ENCODE measurements at places on chromosomes 1 and 21.

- no peak for DNase-seq
Observed at GRCh38 chr1:234218078-234218477, 155.2 kb upstream of the COA6 start.

GRCh38 chr1:34885405-34886247, 26.1 kb upstream of the SMIM12 start:
- no peak for DNase-seq

DNA sequence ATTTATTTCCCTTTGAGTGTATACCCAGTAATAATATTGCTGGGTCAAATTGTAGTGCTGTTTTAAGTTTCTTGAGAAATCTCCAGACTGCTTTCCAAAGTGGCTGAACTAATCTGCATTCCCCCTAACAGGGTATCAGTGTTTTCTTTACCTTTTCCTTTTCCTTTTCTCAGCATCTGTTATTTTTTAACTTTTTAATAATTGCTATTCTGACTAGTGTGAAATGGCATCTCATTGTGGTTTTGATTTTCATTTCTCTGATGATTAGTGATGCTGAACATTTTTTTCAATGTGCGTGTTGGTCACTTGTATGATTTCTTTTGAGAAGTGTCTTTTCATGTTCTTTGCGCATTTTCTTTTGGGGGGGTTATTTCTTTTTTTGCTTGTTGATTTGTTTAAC, 374.9 kb upstream of the BRINP3 start:
- no peak for DNase-seq

DNA sequence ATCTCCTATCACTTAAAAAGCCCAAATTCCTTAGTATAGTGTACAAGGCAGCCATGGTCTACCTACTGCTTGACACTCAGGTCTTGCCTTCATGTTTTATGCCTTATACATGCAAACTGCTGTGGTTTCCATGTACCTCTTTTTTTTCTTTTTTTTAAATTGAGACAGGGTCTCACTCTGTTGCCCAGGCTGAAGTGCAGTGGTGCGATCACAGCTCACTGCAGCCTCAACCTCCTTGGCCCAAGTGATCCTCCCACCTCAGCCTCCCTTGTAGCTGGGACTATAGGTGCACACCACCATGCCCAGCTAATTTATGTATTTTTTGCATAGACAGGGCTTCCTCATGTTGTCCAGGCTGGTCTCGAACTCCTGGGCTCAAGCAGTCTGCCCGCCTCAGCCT, 8.0 kb downstream of the CD55 start:
- DNase-seq: no peak

- no peak for DNase-seq
Observed at GRCh38 chr1:225658041-225658440, 5.1 kb upstream of the ENAH start.

- DNase-seq: no peak
Observed at GRCh38 chr21:41973427-41973831, 19.6 kb upstream of the C2CD2 start.

DNA sequence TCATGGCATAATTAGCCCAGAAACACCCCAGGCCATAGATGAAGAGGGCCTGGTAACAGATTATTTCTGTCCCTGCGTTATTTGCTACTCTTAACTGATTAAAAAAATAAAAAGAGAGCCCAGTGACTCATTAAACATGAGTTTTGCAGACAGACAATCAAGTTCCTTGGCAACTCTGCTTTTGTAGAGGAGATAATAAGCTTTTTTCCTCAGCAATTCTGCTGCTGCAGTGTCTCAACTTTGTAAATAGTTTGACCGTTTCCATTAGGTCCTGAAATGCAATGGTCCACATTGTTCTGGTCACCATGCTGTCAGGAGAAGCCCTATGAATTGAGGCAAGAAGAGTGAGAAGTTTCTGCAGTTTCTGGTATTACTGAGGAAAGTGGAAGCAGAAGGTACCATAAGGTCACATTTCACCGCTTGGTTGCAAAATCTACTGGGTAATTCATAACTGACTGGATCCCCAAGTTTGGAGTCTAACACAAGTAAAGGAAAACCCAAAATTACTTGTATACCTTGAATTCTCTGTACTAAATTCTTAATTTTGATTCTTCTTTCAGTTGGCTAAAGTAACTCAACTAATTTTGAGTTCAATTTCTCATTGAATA, 139.5 kb downstream of the ZZZ3 start:
- DNase-seq: no peak

DNA sequence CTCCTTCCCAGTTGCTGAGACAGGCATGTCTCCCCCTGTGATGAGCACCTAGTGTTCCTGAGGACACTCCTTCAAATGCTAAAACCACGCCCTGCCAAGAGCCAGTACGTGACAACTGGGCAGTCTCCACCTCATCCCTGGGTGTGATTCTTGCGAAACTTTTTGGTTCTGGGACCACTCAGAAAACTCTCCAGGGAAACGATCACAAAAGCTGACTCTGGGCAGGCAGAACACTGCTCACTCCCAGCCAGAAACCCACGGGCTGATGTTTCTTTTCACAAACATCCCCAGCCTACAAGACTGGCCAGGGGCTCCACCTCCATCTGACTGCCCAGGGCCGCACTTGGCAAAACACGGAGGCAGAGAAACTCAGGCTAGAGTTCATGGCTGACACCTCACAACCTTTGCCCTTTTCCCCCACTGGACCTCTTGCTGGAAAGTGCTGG, 24.4 kb downstream of the DHRS3 start:
- DNase-seq: no peak

DNA sequence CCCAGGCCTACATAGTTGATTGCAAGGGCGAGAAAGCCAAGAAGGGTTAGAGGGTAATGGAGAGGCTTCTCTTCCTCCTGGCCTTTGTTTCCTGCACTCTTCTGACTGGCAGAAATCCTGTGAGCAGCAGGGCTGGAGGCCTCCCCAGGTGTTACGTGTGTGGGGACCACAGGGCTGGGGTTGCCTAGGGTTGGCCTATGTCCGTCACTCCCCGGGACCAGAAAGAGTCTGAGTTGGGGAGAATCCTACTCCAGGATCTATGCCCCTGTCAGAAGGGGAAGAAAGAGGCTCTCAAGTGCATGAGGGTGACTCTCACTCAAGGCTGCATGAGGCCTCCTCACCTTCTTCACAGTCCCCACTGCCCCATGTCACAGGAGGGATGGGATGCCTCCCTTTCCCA, 38.5 kb downstream of the IGFN1 start:
- no peak for DNase-seq

DNA sequence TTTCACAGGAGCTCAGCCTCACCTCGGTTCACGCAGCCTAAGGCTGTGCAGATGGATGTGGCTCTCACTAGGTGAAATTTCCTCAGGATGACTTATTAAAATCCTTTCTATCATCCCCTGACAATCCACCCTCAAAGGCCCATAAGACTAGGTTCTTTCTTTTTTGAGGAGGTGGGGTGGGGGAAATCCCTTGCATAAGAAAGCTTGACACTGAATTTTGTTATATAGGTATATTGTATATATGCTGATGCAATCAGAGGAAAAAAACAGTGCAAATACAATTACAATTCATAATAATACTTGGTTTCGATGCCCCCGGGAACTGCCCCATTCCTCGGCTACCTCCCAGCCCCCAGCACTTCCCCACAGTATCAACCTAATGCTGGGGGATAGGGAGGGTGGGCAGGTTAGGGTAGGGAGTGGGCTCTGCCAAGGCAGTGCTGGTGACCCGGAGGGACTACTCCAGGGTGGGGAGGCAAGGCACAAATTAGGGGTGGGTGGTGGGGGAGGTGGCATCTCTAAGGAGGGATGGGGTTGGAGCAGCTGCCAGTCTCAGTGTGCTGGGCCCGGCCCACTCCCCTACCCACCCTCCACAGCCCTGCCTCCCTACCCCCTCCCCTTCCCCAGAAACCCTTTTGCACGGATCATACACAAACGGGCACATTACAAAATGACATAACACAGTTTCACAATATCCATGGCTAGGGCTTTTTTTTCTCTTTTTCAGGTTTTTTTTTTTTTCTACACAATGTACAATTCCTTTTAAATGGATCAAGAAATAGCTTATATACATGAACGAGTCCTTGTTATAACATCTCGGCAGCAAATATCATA, 30.9 kb downstream of the SLC27A3 start:
- no peak for DNase-seq

DNA sequence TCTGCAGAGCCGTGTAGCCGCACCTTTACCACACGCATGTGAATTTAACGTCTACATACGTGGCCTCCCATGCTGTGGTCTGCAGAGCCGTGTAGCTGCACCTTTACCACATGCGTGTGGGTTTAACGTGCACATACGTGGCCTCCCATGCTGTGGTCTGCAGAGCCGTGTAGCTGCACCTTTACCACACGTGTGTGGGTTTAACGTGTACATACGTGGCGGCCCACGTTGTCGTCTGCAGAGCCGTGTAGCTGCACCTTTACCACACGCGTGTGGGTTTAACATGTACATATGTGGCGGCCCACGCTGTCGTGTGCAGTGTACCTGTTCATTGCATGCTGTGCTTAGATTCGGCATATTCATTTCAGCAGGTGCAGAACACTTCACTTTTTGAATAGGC, 17.5 kb downstream of the DFFB start:
- DNase-seq: no peak

DNA sequence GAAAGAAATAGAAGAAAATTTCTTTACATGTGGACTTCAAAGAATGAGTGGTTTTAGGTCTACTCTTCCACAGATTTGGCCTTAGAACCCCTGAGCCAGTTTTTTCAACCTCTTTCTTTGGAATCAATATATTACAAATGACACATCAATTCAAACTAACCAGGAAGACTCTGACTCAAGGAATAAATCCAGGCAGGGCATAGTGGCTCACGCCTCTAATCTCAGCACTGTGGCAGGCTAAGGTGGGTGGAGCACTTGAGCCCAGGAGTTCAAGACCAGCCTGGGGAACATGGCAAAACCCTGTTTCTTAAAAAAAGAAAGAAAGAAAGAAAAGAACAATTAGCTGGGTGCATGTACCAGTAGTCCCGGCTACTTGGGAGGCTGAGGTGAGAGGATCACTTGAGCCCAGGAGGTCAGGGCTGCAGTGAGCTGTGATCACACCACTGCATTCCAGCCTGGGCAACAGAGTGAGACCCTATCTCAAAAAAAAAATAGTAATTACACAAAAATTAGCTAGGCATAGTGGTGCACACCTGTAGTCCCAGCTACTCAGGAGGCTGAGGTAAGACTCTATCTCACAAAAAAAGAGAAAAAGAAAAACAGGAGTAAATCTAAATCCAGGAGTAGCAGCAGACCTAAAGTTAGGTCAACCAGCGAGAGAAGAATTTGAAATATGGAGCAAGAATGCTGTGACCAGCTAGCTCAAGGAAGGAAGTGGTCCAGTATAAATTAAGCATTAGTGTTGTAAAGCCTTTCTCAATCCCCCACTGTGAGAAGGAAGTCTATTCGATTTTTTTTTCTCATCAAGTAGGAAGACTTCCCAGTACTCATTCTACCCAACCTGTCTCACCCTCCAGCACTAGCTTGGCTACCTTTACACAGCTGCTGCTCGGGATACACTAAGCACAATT, 1.9 kb downstream of the SORT1 start:
- DNase-seq: no peak

- DNase-seq: peak; percentile 5
Observed at GRCh38 chr1:27872059-27872801, at the start of gene THEMIS2. Gene THEMIS2 (plus strand): TSS chr1:27872544. CDS start chr1:27872572, 28 bp downstream.

DNA sequence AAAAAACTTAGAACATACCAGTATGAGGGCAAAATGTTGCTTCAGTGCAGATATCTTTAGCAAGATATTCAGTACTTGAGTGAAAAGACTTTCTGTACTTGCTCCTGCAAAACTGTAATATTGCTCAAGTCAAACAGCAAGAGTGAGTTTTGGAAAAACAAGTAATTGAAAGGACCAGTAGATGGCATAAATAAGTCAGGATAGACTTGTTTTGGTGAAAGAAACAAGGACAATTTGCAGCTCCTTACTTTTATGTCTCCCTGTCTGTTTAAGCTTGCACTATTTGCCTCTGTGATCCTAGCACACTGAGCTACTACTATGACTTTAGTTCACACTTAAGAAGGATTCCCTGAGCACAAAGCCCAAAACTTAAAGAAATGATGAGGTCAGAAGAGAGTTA, 39.1 kb downstream of the IFI44 start:
- DNase-seq: no peak

GRCh38 chr1:29256979-29257804, 20.9 kb downstream of the PTPRU start:
- DNase-seq: no peak

- no peak for DNase-seq
Observed at GRCh38 chr1:57489358-57490036, 65.6 kb upstream of the DAB1 start.

- no peak for DNase-seq
Observed at GRCh38 chr1:29186707-29187106, 5.0 kb upstream of the SRSF4 start.

GRCh38 chr1:174134003-174134659, 25.2 kb upstream of the RABGAP1L start:
- DNase-seq: no peak

DNA sequence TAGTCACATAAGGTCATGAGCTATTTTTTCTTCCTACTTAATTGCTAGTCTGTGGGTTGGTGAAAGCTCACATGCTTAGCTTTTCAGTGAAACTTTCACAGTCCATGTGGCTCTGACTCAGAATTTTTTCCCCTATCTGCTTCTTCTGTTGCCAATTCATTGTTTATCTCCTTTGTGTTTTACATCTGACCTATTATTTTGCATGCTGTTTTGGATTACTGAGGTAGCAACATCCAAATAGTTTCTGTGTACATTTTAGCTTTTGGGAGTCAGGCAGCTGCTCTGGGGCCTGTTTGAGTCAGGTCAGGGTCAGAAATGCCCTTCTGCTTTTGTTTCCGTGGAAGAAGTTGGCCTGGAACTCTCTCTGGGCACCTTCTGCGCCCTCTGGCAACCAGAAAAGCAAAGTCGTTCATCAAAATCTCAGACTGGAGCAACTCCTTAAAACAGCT, 40.0 kb downstream of the ROR1 start:
- no peak for DNase-seq

DNA sequence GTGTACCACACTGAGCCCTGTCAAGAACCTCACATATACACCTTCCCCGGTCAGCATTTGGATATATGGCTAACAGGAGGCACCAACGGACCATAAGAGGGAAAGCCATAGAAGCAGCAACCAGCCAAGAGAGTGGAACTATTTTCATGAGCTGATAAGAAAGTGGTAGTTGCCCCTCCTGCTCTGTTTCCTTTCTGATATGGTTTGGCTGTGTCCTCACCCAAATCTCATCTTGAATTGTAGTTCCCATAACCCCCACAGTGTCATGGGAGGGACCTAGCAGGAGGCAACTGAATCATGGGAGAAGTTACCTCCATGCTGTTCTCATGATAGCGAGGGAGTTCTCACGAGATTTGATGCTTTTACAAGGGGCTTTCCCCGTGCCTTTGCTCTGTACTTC, 366.1 kb upstream of the DAB1 start:
- no peak for DNase-seq

GRCh38 chr1:207503950-207504349, 8.0 kb downstream of the CR1 start:
- no peak for DNase-seq

DNA sequence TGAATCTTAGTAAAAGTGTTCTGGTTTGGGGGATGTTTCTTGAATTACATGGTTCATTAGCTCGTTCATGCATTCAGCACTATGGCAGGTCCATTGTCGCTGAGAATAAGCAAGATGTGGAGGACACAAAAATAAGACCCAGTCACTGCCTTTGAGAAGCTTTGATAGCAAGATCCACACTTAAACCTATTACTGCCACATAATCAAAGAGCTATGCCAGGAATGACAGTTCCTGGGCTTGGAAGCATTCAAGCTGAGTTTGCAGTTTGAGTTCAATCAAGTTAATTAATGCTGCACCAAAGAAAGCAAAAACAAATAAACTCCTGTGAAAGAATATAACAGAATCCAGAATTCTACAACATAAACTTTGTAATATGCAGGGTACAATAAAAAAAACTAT, 131.8 kb downstream of the MIS18A start:
- DNase-seq: no peak

- no peak for DNase-seq
Observed at GRCh38 chr1:1085171-1085841, 11.2 kb upstream of the RNF223 start.

Data from NCI-H2029 (cell line).